ENCODE measurements at places on chromosomes 6 and 20. TPM values are rescaled to one million over a fixed set of nuclear protein-coding genes. Genes with fewer than 3 reads are reported as not detected.
A peak's percentile ranks its signal among the peaks of the same experiment; 100 is the strongest.

- H3K4me1 ChIP-seq, result no peaks in the 10 kb centered on the region
- H3K36me3 ChIP-seq, result no peaks in the 10 kb centered on the region
- no peak overlapping the region for H3K27ac ChIP-seq
- no peak overlapping the region for H3K4me3 ChIP-seq
- peak; percentile 13 for DNase-seq
Observed at GRCh38 chr6:169165561-169166300, 87.9 kb downstream of the THBS2 start.

DNA sequence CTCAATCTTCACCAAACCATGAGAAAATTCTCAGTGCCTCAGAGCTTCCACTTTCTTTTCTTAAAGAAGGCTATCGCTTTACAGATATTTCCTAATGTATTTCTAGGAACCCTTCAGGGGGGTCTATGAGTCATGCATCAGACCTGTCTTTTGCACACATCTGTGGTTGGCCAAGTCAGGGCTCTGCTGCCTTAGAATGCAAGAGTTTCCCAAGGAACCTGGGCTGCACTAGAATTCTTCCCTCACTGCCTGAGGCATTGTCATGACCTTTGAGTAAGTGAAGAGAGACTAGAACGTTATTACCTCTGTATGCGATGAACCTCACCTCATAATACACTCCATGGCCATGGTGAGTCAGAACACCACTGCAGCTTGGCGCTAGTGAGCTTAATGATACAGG is 365.0 kb upstream of the ID4 start:
- no peaks in the 10 kb centered on the region for H3K27me3 ChIP-seq
- no peaks in the 10 kb centered on the region for H3K36me3 ChIP-seq
- H3K4me1 ChIP-seq, result no peaks in the 10 kb centered on the region
- no peak for DNase-seq
- no peak overlapping the region for H3K27ac ChIP-seq
- H3K4me3 ChIP-seq, result no peak overlapping the region

DNA sequence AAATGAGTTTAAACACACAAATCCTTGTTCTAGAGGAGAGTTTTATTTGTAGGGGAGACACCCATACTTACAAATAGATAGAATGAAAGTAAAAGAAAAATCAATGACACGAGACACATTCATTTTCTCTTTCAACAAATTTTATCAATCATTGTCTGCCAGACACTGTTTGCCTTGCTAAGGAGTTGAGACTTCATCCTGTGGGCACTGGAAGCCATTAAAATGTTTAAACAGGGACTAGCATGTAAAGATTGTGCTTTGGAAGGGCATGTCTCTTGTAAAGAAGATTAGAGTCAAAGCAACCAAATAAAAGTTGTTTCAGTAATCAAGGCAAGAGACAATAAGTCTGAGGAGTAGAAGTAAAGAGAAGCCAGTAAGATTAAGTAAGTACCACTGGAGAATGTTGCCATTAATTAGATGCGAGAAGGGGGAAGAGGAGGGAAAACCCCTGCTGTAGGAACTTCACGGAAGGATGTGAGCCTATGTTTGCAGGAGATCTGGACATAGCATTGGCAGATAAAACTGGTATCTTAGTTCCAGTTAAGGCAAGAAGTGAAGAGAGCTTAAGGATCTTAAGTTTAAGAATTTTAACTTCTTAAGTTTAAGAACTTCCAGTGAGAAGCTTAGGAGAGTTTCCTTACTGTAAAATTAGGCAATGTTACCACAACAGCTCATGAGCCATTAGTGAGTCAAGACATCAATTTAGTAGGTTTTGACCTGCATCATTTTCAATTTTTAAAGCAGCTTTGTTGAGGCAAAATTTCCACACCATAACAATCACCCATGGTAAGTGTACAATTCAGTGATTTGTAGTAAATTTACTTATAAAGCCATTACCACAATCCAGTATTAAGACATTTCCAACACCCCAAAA is 117.0 kb upstream of the UST start:
- no peaks in the 10 kb centered on the region for H3K27me3 ChIP-seq
- DNase-seq, result no peak
- peaks cover 9% of the 10 kb centered on the region for H3K4me1 ChIP-seq
- no peaks in the 10 kb centered on the region for H3K36me3 ChIP-seq

ABHD16B gene
- total RNA-seq, result not detected

DNA sequence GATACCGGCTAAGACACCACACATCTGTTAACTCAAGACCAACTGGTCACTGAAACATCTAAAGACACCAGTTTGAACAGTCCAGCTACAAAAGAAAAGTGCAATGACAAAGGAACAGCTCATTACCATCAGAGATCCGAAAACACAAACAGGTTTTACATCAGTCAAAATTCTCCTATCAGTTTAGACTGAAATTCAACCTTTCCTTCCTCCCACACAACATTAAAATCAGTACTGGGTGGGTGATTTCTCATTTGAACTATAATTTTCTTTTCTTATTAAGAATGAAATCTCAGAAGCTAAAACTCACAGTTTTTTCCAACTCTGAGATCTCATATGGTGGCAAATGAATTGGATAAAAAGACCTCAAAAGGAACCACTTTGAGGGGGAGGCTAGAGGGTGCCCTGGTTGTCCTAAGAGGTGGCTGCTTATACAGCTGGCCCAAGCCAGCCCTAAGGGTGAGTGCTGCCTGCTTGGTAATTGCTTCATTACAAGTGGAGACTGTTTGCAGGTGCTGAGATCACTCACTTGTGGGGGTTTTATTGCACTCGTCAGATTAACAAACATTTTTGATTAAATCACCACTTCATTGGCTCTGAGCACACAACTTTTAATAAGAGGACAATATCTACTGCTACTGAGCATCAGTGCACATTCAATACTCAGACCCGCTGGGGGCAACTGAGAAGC is 4.3 kb downstream of the CCDC167 start:
- H3K27ac ChIP-seq, result no peak overlapping the region
- no peaks in the 10 kb centered on the region for H3K27me3 ChIP-seq
- H3K4me3 ChIP-seq, result no peak overlapping the region

DNA sequence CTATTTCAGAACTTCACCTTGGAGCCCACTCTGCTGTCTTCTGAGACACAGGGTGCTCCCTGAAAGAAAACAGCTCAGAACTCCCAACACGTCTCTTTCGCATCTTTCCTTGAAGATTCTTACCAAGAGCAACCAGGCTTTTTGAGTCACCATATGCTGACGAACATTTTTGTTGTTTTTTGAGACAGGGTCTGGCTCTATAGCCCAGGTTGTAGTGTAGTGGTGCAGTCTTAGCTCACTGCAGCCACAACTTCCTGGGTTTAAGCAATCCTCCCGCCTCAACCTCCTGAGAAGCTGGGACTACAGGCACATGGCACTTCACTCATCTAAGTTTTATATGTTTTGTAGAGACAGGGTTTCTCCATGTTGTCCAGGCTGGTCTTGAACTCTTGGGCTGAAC is 68.5 kb downstream of the TRMT11 start:
- peaks cover 7% of the 10 kb centered on the region for H3K36me3 ChIP-seq
- H3K27me3 ChIP-seq, result no peaks in the 10 kb centered on the region
- no peak for DNase-seq

RNF39 gene
- total RNA-seq, result 0.11 TPM

HLA-DQB1 gene
- 2.2 TPM for total RNA-seq

DNA sequence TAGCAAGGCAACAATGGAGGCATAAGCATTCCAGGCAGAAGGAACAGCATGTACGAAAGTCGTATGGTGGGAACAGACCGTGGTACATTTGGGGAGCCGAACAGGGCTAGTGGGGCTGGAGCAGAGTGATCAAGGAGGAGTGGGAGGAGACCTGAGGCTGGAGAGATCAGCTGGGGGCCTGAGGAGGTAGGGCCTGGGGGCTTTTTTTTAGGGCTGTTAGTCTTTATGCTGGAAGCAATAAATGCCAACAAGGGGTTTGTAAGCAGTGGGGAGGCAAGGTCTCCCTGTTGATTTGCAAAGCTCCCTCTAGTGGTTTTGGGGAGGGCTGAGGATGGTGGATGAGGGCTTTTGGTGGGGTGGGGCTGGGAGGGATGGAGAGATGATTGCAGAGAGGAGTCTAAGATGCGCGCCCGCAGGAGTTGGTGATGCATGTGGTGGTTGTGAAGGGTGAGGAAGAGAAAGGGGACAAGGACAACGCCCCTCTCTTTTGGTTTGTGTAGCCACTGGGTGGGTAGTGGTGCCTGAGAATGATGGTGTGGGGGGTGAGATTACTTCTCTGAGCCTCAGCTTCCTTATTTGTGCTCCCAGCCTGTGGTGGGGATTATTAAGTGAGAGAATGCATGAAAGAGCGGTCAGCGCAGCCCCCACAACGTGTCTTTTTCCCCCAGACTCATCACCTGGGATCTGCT is 74.1 kb upstream of the TOX2 start:
- H3K4me1 ChIP-seq, result no peaks in the 10 kb centered on the region
- no peak overlapping the region for H3K27ac ChIP-seq
- DNase-seq, result peak; percentile 82
- H3K36me3 ChIP-seq, result no peaks in the 10 kb centered on the region
- no peak overlapping the region for H3K4me3 ChIP-seq

DNA sequence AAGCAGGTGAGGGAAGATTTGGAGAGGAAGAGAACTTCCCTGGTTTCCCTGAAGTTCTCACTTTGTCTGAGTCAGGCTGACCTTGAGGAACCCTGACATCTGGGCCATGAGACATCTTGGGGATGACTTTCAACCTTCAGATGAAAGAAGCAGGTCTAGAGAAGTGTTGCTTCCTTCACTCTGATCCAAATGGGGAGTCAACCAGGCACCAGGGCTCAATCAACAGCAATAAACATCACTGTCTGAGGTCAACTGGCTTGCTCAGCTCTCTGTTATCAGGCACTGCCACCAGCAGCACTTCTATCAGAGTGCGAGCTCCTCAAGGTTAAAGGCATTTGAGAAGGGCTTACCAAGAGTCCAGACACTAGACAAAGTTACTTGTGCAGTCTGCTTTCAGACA is 6.3 kb downstream of the ACOT8 start:
- H3K4me3 ChIP-seq, result no peak overlapping the region
- no peaks in the 10 kb centered on the region for H3K27me3 ChIP-seq
- no peak for DNase-seq
- H3K4me1 ChIP-seq, result peaks cover 6% of the 10 kb centered on the region

GRCh38 chr20:44776980-44777379 is 31.3 kb downstream of the KCNK15 start:
- DNase-seq, result peak; percentile 84
- no peaks in the 10 kb centered on the region for H3K4me1 ChIP-seq
- peaks cover 11% of the 10 kb centered on the region for H3K27me3 ChIP-seq
- H3K27ac ChIP-seq, result no peak overlapping the region
- no peaks in the 10 kb centered on the region for H3K36me3 ChIP-seq
- no peak overlapping the region for H3K4me3 ChIP-seq

Data from endodermal cell (in vitro differentiated cells).